ENCODE measurements at places on chromosomes 1 and 21.

GRCh38 chr21:42455196-42455595 is 40.8 kb downstream of the RSPH1 start:
- DNase-seq = no peak

- DNase-seq = no peak
Measured at GRCh38 chr1:209861242-209861641, 33.5 kb downstream of the UTP25 start.

GRCh38 chr1:228352677-228353481 is 53.8 kb downstream of the TRIM11 start:
- DNase-seq = no peak

GRCh38 chr1:97906567-97907241 is 14.1 kb downstream of the DPYD start:
- peak; percentile 97 for DNase-seq

- no peak for DNase-seq
Measured at GRCh38 chr1:40399984-40400704, 26.6 kb downstream of the SMAP2 start.

DNA sequence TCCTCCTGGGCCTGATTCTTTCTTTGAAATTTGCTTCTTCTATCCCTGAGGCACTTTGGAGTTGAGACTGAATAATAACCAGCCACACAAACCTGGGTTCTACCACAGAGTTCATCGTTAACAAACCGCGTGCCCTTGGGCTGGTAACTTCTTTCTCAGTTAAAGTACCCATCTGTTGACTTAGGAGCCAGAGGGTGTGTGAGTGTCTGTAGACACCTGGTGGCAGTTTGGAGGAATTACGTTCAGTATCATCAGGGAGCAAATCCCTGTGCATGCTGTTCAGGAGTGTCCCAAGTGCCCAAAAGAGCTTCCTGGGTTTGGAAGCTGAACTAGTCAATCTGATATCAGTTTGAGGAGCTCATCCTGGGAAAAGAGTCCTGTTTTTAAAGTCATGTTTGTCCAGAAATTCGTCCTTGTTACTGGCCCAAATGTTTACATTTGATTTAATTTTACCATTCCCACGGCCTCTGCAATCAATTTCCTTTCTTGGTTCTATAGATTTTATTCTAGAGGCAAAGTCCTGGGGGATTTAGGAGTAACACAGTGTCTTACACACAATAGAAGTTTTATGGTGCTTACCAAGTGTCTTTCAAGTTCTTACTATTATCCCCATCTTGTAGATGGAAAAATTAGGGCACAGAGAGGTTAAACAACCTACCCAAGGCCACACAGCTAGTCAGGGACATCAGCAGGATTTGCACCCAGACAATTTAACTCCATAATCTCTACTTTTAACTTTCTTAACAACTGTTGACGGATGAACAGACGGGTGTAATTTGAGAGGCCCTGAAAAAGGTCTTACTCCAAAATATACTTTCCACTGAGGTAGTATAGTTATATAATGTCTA is 26.7 kb upstream of the RPTN start:
- DNase-seq = peak; percentile 77

GRCh38 chr1:150808846-150809245 is 786 bp upstream of the CTSK start:
- DNase-seq = no peak

GRCh38 chr1:100530880-100531487 is 7.0 kb upstream of the GPR88 start:
- DNase-seq = peak; percentile 95

- no peak for DNase-seq
Measured at GRCh38 chr1:119345398-119345797, 23.2 kb upstream of the HAO2 start.
